ENCODE measurements at places on chromosomes 16 and 17.

DNA sequence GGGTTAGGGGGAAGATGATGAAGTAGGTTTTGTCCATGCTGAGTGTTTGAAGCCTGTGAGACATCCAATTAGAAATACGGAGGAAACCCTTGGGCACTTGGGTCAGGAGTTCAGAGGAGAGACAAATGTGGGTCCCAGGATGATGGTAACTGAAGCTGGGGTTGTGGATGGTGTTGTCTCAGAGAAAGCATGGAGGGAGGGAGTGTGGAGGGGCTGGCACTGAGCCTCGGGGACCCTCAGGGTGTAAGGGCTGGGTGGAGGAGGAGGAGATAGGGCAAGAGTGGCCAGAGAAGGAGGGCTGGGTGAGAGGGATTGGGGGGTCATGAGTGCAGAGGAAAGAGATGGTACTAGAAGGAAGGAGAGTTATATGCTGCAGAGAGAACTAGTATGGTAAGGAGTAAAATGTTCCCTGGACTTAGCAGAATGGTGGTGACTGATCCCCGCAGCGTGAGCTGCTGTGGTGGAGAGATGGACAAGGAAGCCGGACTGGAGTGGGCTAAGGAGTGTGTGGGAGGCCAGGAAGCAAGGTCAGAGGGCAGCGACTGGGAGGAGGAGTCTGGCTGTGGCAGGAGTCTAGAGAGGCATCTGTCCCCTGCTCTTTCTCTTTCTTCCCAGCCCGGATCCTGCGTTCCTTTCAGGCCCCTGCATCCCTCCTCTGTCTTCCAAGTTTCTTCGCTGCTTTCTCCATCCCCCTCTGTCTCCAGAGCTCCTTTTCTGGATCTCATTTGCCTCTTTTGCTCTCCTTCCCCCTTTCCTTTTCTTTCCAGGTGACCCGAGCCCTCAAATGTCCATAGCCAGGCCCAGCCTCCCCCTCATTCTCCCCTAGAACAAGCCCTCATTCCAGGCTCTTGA lies 3.9 kb upstream of the COL1A1 start:
- no peak for DNase-seq

- no peak for DNase-seq
These were observed 16.9 kb downstream of the CARHSP1 start for GRCh38 chr16:8851761-8852403.

DNA sequence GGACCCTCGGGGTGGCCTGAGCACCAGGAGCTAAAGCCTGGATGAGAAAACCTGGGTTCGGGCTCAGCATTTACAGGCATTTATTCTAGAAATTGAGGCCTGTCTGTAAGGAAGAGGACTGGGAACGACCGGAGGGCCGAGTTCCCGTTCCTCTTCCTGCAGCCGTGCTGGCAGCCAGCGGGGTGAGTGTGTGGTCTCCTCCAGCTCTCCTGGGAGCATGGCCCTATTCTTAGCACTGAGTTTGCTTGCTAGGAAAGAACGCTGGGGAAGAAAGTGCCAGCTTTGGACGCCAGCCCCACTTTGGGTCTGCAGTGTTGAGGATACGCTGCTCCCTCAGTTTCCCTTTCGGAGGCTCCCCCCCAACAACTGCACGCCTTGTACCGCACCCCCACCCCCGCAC lies 49.6 kb downstream of the MGAT5B start:
- DNase-seq, result no peak

- no peak for DNase-seq
These were observed 258.3 kb downstream of the RBFOX1 start for GRCh38 chr16:7590934-7591333.

All from CD4-positive, alpha-beta T cell treated with Interleukin-21 for 1 hour (primary cell).